H1 (cell line): ENCODE measurements at places on chromosomes 11 and 22.

- no peak for DNase-seq
Observed at GRCh38 chr11:122664188-122664587, 8.7 kb downstream of the UBASH3B start.

- no peak for DNase-seq
Observed at GRCh38 chr11:33296695-33297094, 39.5 kb downstream of the HIPK3 start.

DNA sequence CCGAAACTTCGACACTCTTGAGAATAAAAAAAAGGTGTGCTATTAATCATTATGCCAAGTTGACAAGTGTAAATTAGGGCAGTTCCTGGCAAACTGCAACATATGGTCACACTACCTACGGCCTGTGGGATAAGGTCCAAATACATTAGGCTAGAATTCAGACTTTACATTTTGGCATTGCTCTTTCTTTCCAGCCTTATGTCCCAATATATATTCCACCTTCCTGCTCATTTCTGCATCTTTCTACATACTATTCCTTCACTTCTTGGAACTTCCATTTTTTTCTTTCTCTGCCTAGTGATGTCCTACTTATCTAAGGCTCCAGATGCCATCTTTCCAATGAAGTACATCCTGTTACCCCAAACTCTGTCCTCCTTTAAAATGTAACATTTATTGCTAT lies 577.2 kb downstream of the LRRC4C start:
- DNase-seq, result no peak

DNA sequence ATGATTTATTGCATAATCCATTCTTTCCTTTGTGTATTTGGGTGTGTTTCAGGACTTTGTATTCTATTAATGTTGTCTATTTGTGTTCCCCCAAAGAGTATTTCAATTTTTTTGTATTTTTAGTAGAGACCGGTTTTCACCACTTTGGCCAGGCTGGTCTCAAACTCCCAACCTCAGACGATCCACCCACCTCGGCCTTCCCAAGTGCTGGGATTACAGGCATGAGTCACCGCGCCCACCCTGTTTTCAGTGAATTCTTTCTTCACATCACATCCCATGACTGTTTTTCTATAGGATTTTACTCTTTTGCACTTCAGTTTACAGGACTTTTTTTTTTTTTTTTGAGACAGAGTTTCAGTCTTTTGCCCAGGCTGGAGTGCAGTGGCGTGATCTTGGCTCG lies 46.3 kb downstream of the RBX1 start:
- DNase-seq, result no peak

DNA sequence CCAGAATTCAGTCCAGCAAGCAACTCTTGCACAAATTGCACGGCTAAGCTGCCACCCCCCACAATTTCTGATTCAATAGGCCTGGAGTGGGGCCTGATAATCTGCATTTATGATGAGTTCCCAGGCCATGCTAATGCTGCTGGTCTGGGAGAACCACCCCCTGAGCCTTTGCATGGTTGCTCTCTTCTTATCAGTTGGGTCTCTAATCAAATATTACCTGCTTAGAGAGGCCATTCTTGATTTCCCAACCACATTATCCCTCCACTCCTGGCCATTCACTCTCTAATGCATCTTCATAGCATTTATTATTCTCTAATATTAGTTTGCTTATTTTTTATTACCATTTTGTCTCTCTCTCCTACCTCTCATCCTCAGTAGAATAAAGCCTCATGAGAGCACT lies 99.5 kb downstream of the NAV2 start:
- DNase-seq, result no peak

DNA sequence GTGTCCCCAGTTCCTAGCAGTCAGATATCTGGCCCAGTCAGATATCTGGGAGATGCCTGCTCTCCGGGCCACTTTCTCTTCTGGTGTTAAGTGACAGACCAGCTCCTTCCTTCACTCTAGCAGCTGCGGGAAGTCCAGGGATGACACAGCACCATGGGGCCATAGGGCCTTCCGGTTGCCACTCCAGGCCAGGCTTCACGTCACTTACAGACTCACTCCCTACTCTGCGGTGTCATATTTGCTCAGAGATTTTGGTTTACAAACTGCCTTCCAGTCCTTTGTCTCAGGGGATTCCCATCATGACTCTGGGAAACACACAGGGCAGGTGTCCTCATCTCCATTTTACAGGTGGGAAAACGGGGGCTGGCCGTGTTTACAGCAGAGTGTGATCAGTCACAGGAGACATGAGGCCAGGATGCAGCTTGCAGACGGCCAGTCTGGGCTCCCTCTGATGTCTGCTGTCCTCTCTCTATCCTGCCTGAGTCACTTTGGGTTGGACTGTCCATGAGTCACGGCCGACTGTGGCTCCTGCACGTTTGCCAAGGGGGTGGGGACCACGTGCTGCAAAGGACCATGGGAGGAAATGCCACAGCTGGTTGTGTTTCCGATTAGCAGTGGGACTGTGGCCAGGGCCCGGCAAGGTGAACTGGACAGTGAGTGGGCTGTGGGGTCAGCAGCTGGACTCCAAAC lies 8.2 kb upstream of the TBC1D22A start:
- DNase-seq, result no peak

GRCh38 chr11:10887307-10887706 lies 29.5 kb upstream of the ZBED5 start:
- no peak for DNase-seq

GRCh38 chr11:69593851-69594250 lies 47.1 kb upstream of the CCND1 start:
- no peak for DNase-seq

DNA sequence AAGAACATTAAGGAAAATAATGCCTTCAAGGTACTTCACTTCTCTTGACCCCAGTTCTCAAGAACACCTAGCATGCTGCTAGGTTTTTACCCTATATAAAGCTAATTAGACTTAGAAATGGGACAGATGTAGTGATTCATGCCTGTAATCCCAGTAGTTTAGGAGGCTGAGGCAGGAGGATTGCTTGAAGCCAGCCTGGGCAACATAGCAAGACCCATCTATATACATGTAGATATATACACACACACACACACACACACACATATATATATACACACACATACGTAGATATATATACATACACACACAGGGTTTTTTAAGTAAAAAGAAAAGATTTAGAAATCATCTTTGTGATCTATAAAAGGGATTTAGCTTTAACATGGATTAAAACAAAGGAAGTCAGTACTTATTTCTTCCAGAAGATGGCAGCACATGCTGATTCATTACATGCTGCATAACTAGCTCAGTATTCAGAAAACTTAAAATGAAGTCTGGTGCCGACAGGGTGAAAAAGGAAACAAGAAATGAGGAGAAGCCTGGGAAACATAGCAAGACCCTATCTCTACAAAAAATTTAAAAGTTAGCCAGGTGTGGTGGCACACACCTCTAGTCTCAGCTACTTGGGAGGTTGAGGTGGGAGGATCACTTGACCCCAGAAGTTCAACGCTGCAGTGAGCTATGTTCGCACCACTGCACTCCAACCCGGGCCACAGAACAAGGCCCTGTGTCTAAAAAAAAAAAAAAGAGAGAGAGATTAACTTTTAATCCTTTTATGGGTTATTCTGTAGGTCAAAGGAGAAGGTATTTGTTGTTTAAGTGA lies 28.5 kb upstream of the RBX1 start:
- DNase-seq, result no peak

DNA sequence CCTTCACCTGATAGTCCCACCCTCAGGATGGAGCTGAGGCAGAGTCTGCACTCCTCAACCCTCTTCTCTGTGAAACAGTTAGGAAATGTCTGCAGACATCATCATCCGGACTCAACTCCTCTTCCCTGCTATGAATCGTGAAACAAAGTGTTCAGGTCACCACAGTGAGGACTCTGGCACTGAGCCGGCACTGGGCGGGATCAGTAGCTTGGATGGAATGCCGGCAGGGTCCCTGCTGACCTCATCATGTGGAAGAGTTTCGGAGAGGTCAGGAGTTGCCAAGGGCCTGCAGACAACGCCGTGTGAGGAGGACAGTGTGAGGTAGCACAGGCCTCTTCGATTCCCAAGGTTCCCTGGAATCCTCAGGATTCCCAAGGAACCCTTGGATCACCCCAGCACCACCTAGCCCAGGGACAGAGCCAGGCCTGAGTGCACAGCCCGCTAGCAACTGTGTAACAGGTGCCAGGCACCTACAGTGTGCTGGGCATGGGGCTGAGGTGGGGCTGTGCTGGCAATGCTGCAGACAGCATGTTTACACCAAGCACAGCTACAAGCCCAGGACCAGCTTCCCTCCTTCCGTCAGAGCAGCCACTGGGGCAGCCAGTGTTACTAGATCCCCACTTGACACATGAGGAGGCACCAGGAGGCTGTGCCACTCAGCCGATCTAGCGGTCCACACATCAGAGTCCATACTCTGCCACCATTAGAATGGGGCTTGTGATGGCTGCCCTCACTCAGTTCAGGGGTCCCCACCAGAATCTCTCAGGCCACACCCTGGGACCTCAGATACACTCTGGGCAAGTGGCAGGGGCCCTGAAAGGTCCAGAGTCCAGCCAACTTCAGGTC lies 693 bp upstream of the LINC01488 start:
- no peak for DNase-seq

DNA sequence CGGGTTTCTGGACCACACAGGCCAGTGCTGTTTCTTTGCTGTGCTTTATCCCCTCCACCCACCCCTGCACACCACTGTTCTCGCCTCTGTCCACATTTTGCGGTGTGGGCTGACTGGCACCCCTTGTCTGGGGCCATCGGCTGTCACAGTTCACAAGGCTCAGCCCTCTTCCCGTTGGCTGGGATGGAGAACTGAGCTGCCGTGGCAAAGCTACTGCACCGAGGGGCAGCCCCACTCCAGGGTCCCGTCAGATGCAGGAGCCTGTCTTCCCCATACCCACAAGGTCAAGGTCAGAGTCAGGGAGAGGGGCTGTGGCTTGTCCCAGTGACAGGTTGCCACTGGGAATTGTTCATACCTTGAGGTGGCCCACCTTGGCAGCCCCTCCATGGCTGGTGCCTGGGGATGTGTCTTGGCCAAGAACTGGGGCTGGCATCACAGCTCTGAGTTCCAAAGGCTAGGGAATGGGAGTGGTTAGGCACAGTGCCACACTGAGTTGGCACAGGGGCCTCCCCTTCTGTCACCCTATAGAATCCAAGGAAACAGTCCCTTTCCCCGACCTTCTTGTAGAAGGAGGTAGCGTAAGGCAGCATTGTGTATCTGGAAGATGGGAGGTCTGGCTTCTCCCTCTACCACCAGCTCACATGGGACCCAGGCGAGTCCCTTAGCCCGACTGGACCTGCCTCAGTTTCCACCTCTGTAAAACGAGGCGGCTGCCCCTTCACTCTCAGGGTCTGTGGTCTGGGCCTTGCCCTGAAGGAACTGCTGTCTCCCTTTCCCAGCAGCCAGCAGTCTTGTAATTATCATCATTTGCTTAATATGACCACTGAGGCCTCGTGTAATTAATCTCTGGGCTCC lies 3.4 kb downstream of the GRK2 start:
- no peak for DNase-seq

- DNase-seq, result no peak
Observed at GRCh38 chr11:1335811-1336761, 26.7 kb upstream of the TOLLIP start.

DNA sequence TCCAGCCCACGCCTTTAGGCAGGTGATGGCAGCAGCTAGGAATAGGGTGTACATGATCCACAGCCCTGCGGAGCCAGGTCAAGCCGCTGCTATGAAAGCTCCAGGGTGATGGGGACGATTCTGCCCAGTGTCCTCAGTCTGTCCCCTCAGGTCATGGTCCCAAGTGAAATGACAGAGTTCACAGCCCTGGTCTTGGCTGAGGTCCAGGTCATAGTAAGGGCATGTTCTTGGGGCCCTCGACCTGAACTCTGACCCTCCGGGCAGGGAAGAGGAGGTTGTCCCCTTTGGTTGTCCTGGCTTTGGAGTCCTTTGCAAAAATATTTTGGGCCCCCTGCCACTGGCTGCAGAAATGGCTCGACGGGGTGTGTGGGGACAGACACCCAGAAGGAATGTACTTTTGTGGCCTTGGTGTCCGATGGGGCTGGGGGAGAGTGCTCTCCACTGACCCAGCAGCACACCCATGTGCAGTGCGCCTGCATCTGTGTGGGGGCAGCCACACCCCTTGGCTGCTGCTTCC lies 7.3 kb downstream of the C22orf31 start:
- DNase-seq, result no peak

GRCh38 chr11:76708972-76709660 lies 38.6 kb upstream of the LRRC32 start:
- no peak for DNase-seq

- DNase-seq, result no peak
Observed at GRCh38 chr11:124339396-124340141, 19.6 kb upstream of the OR8D2 start.

GRCh38 chr11:122804796-122805195 lies 33.5 kb upstream of the CRTAM start:
- no peak for DNase-seq

- no peak for DNase-seq
Observed at GRCh38 chr22:45009606-45010531, at the start of gene PHF21B. PHF21B (minus strand) TSS chr22:45010005; CDS start chr22:45009549, 456 bp downstream.

DNA sequence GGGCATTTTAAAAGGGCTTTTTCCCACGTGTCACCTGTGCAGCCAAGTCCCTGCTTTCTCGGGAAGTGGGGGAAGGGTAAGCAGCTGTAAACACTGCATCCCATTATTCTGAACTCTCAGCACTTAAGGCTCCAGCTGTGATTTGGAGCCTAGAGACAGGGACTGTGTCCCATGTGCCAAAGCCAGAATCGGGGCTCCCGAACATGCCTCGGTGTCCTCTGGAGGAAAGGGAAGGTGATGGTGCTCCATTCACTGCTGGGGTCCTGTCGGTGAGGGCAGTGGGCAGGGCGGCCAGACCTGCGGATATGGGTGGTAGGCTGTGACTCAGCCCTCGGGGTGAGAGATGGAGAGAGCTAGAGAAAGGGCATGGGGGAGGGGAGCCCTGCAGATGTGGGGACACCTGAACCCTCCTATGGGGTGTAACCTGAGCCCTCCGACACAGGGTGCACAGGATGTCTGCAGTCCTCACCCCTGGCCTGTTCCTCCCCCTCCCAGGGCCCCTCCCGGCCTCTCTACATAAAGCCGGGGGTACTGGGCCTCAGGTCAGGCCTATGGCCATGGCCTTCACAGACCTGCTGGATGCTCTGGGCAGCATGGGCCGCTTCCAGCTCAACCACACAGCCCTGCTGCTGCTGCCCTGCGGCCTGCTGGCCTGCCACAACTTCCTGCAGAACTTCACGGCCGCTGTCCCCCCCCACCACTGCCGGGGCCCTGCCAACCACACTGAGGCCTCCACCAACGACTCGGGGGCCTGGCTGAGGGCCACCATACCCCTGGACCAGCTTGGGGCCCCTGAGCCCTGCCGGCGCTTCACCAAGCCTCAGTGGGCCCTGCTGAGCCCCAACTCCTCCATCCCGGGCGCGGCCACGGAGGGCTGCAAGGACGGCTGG lies 31.8 kb downstream of the CAPN1 start:
- DNase-seq, result peak; percentile 70
